A549 treated with DMSO at 1 μM for 4 hours (cell line): ENCODE measurements at places on chromosomes 7 and 10. TPM values are rescaled to one million over a fixed set of nuclear protein-coding genes. Genes with fewer than 3 reads are reported as not detected.

Gene ANKRD26
- 2.1 to 3.8 TPM (median 3.3 TPM) in 5 replicates for total RNA-seq

Gene GDF2
- not detected in 5 replicates for total RNA-seq

Gene TMEM140
- total RNA-seq: 1.3 to 1.7 TPM (median 1.4 TPM) in 5 replicates

Gene INTS15
- 22.3 to 28.1 TPM (median 26.0 TPM) in 5 replicates for total RNA-seq

Gene SERPINE1
- 793 to 966 TPM (median 846 TPM) in 5 replicates for total RNA-seq

Gene OR2A5
- not detected in 5 replicates for total RNA-seq

Gene TACR2
- 0.09 to 0.16 TPM (median 0.13 TPM) in 4 of 5 replicates, not detected in the other for total RNA-seq

Gene SUN3
- 0.46 TPM in 1 of 5 replicates, not detected in the others for total RNA-seq

Gene STRIP2
- total RNA-seq: 6.3 to 9.2 TPM (median 7.7 TPM) in 5 replicates

Gene MLXIPL
- total RNA-seq: 0.25 to 1.4 TPM (median 1.0 TPM) in 5 replicates

Gene NRP1
- 82.5 to 109 TPM (median 106 TPM) in 5 replicates for total RNA-seq

Gene CPA2
- total RNA-seq: 0.11 to 0.44 TPM in 2 of 5 replicates, not detected in the others

Gene FGF8
- 0.08 TPM in 1 of 5 replicates, not detected in the others for total RNA-seq

Gene TBX20
- 2.2 to 3.2 TPM (median 2.8 TPM) in 5 replicates for total RNA-seq

Gene DNAJC30
- 7.8 to 10.4 TPM (median 9.6 TPM) in 5 replicates for total RNA-seq

Gene AKR1B1
- total RNA-seq: 2,669 to 2,899 TPM (median 2,761 TPM) in 5 replicates

Gene SPDYE1
- not detected in 5 replicates for total RNA-seq

Gene MRC1
- 0.02 to 0.05 TPM (median 0.03 TPM) in 4 of 5 replicates, not detected in the other for total RNA-seq

Gene HTR5A
- total RNA-seq: not detected in 5 replicates

Gene GOLGA7B
- 4.2 to 5.5 TPM (median 5.1 TPM) in 5 replicates for total RNA-seq

Gene EBLN1
- total RNA-seq: 0.19 TPM in 1 of 5 replicates, not detected in the others

Gene CTBP2
- 102 to 116 TPM (median 113 TPM) in 5 replicates for total RNA-seq

Gene VWA2
- not detected in 5 replicates for total RNA-seq

Gene APBB1IP
- total RNA-seq: 8.5 to 10.9 TPM (median 10.4 TPM) in 5 replicates

Gene CPEB3
- total RNA-seq: 0.21 to 0.44 TPM (median 0.38 TPM) in 5 replicates

Gene RBP3
- not detected in 5 replicates for total RNA-seq
